ENCODE measurements at places on chromosomes 7 and 10.

DNA sequence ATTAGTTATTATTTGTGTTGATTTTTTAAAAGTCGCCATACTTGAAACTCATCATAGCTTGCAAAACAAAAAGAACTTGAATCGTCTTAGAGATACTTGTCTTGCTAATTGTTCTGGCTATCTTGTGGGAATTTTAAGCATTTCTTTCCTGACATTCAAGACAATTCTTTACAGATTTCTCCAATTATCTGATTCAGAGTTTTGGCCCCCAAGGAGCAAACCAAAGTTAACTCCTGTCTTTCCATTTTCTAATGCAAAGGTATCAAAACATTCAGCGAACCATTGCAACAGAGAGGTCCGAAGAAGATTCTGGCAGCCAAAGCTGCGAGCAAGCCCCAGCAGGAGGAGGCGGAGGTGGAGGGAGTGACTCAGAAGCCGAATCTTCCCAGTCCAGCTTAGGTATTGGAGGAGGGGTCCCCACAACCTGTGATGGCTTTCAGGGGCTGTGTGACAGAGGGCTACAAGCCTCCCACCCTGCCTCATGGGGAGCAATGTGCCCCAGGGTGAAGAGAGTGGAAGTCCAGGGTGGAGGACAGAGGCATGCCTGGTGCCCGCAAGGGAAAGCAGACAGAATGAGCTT lies 119.4 kb upstream of the STK17A start:
- no peak for DNase-seq

GRCh38 chr10:102266670-102267069 lies 21.3 kb downstream of the GBF1 start:
- DNase-seq = no peak

DNA sequence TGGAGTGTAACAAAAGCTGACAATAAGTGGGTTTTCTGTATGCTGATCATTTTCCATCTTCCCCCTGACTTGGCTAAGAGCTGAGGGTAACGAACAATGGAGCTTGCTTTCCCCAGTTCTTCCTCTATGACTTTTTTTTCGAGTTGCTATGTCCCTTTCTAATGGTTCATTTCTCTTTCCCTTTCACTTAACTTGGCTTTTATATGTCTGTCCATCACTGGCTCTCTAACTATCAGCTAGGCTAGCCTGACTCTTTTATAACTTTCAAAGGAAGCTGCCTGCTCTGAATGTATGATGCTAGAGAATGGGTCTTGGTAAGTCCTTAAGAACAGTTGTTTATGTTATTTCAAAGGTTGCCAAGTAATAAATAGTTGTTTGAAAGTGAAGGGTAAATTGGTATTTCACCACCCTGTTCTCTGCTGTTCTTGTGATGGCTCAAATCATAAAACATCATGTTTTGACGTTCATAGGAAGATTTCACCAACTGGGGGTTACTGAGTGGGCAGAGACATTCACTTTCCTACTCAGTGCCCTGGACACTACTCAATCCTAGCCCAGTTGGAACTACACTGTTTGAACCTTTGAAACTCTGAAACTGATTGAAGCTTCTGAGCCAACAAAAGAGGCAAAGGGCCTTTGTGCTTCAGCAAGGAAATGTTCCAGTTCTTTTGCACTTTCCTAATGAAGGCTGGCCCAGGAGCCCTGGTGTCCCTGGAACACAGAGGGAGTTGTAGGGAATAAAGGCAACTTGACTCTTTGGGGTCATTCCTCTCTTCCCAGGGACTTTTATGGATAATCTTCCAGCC lies 85.4 kb upstream of the PHYHIPL start:
- no peak for DNase-seq

DNA sequence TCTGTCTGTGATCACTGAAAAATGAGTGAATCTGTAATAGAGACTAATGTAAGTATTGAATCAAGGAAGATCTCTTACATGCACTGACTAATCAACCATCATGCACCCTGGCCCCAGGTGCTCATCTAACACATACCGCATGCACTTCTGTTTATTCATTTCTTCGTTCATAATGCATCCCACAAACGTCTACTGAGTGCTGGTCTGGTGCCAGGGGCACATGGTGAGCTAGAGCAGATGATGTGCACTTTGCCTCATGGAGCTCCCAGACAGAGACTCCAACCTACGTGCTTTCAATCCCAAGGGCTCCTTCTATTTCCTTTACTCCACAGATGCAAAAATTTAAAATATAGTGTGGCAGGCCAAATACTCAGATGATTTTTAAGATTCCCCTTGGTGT lies 10.7 kb downstream of the C10orf90 start:
- no peak for DNase-seq

DNA sequence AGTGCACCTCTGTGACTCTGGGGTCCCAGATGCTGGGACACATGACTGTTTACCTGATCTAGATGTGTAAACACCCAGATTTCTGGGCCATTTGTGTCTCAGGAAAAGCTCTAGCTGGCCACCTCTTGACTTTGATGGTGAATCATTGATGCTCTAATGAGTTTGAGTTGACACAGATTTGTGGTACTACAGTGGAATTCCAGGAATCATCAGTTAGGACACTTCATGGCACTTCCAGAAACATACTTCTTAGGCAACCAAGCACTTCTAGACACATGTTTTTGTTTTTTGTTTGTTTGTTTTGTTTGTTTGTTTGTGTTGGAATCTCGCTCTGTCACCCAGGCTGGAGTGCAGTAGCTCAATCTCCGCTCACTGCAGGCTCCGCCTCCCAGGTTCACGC lies 302.2 kb upstream of the ZMIZ1 start:
- DNase-seq = no peak

DNA sequence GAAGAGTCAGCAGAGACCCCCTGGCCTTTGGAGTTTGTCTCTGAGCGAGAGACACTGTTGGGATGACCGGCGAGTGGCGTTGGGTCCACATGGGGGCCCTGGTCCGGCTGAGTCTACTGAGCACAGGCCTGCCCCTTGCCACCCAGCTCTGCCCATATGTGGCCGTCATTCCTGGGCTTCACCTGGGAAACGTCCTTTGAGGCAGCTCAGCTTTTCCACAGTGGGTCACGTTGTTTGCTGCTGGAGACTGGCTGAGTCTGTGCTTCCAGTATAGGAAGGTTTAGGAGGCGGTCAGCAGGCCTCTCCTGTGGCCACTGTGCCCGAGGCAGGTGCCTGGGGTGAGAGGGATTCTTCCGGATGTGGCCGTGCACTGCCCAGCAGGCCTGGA lies 17.1 kb downstream of the ADAM8 start:
- DNase-seq = no peak

GRCh38 chr7:140334341-140335057 lies 63.8 kb downstream of the SLC37A3 start:
- no peak for DNase-seq

DNA sequence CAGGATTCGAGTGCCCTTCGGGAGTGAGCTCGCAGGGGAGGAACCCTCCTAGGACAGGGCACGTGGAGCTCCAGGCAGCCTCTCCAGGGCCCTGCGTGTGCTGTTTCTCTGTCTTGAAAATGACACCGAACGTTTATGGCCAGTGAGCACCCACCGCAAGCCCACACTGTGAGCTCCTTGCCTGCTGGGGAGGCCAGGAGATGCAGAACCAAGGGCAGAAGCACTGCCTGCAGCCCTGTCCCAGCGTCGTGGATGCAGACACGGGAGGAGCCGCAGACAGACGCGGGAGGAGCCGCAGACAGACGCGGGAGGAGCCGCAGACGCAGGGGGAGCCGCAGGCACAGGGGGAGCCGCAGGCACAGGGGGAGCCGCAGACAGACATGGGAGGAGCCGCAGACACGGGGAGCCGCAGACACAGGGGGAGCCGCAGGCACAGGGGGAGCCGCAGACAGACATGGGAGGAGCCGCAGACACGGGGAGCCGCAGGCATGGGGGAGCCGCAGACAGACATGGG lies 314.4 kb downstream of the PTPRN2 start:
- DNase-seq = no peak
